OCI-LY7 (cell line): ENCODE measurements at places on chromosomes 16 and 17. TPM values are rescaled to one million over a fixed set of nuclear protein-coding genes. Genes with fewer than 3 reads are reported as not detected.

GRCh38 chr16:29312835-29313558, 93.5 kb downstream of the NPIPB11 start:
- DNase-seq, result no peak

- no peak for DNase-seq
These were observed 20.7 kb upstream of the CDH13 start for GRCh38 chr16:82605863-82606620.

ASGR2 gene
- total RNA-seq, result not detected in 2 replicates

- no peak for DNase-seq
These were observed 50.8 kb downstream of the RPH3AL start for GRCh38 chr17:301681-302299.

DNA sequence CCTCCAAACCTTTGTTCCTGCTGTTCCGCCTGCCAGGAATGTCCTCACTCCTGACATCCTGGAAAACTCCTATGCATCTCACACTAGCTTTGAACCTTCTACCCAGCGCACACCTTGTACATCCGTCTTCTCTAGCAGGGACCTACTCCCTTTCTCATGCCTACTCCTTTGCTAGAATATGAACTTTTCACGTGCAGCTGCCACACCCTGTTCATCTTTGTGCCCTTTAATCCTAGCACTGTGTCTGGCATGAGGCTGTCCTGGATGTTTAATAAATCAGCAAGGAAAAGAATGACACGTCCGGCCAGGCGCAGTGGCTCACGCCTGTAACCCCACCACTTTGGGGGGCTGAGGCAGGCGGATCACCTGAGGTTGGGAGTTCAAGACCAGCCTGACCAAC, 111.0 kb downstream of the NTN1 start:
- DNase-seq, result no peak

TMEM98 gene
- total RNA-seq, result not detected in 2 replicates

DNAH2 gene
- total RNA-seq, result not detected in 2 replicates

GRCh38 chr16:27239906-27240655, 28.5 kb downstream of the NSMCE1 start:
- no peak for DNase-seq

NUPR1 gene
- total RNA-seq, result not detected in 2 replicates

CMTM1 gene
- total RNA-seq, result 10.6 and 10.7 TPM in 2 replicates

- no peak for DNase-seq
These were observed 22.4 kb downstream of the CCDC182 start for GRCh38 chr17:57722704-57723043.
